ENCODE measurements at places on chromosomes 5 and 9. TPM values are rescaled to one million over a fixed set of nuclear protein-coding genes. Genes with fewer than 3 reads are reported as not detected.

The BBLN gene
- total RNA-seq, result 27.5 TPM

The EMB gene
- total RNA-seq, result 4.4 TPM

The PCDHB4 gene
- total RNA-seq, result not detected

The DPP7 gene
- total RNA-seq, result 14.9 TPM

The PPP6C gene
- total RNA-seq, result 27.5 TPM

The TLX3 gene
- not detected for total RNA-seq

The ENHO gene
- total RNA-seq, result not detected

The MSMP gene
- not detected for total RNA-seq

The DMRTA1 gene
- under 0.01 TPM for total RNA-seq

The ANKRD20A1 gene
- total RNA-seq, result 0.18 TPM

The G3BP1 gene
- total RNA-seq, result 482 TPM

The ARHGEF39 gene
- 2.5 TPM for total RNA-seq

The PCDHA7 gene
- total RNA-seq, result under 0.01 TPM

The IFNK gene
- not detected for total RNA-seq

The SV2C gene
- not detected for total RNA-seq

The SPOCK1 gene
- total RNA-seq, result 5.0 TPM

The SRA1 gene
- total RNA-seq, result 53.9 TPM

The RGS14 gene
- 1.1 TPM for total RNA-seq

The SPEF2 gene
- total RNA-seq, result 2.3 TPM

The NSUN2 gene
- total RNA-seq, result 55.5 TPM

The BTF3 gene
- 211 TPM for total RNA-seq

The RELL2 gene
- 2.2 TPM for total RNA-seq

The C5orf22 gene
- total RNA-seq, result 19.9 TPM

The QRFP gene
- not detected for total RNA-seq

The KIF4B gene
- total RNA-seq, result under 0.01 TPM

The STKLD1 gene
- 0.28 TPM for total RNA-seq

The IL33 gene
- total RNA-seq, result not detected

The TJP2 gene
- 49.3 TPM for total RNA-seq

The PCA3 gene
- total RNA-seq, result not detected

The SPACA9 gene
- total RNA-seq, result 1.1 TPM

The LCNL1 gene
- not detected for total RNA-seq

The AJM1 gene
- total RNA-seq, result 0.18 TPM

The OR1L1 gene
- total RNA-seq, result not detected
